A549 treated with GW870086 at 1 μM for 4 hours (cell line): ENCODE measurements at places on chromosomes 4 and X. TPM values are rescaled to one million over a fixed set of nuclear protein-coding genes. Genes with fewer than 3 reads are reported as not detected.

Gene IL1RAPL1
- not detected in 5 replicates for total RNA-seq

Gene NRK
- not detected in 5 replicates for total RNA-seq

Gene HAND2
- 0.39 to 0.72 TPM (median 0.61 TPM) in 5 replicates for total RNA-seq

Gene FAM53A
- total RNA-seq: 0.87 to 1.5 TPM (median 1.1 TPM) in 5 replicates

Gene ZMAT1
- 0.05 TPM in 3 of 5 replicates, not detected in the others for total RNA-seq

Gene NR3C2
- total RNA-seq: 0.02 TPM in 1 of 5 replicates, not detected in the others

Gene ALB
- 0.19 to 2.7 TPM in 2 of 5 replicates, not detected in the others for total RNA-seq

Gene ARHGEF9
- total RNA-seq: 4.3 to 6.9 TPM (median 5.1 TPM) in 5 replicates

Gene PRRG3
- total RNA-seq: not detected in 5 replicates

Gene ERAS
- total RNA-seq: 0.20 TPM in 1 of 5 replicates, not detected in the others

Gene SYN1
- 0.08 to 0.36 TPM (median 0.19 TPM) in 5 replicates for total RNA-seq

Gene CTAG1B
- not detected in 5 replicates for total RNA-seq

Gene AFF1
- total RNA-seq: 7.4 to 12.2 TPM (median 11.5 TPM) in 5 replicates

Gene GLOD5
- not detected in 5 replicates for total RNA-seq

Gene TSPYL2
- 10.2 to 14.1 TPM (median 12.7 TPM) in 5 replicates for total RNA-seq

Gene DCX
- not detected in 5 replicates for total RNA-seq

Gene TENM3
- 0.70 to 2.2 TPM (median 1.9 TPM) in 5 replicates for total RNA-seq

Gene TMEM154
- total RNA-seq: 0.02 to 0.13 TPM (median 0.05 TPM) in 4 of 5 replicates, not detected in the other

Gene DCAF8L2
- not detected in 5 replicates for total RNA-seq

Gene PAGE2
- total RNA-seq: not detected in 5 replicates

Gene TRMT10A
- 2.9 to 4.5 TPM (median 3.5 TPM) in 5 replicates for total RNA-seq

Gene SNX25
- 6.1 to 7.6 TPM (median 7.5 TPM) in 5 replicates for total RNA-seq

Gene TREX2
- total RNA-seq: 1.1 to 1.7 TPM (median 1.2 TPM) in 5 replicates

Gene DKK2
- total RNA-seq: not detected in 5 replicates

Gene TLR7
- not detected in 5 replicates for total RNA-seq

Gene NFXL1
- total RNA-seq: 5.4 to 7.7 TPM (median 6.3 TPM) in 5 replicates

Gene C4orf50
- total RNA-seq: not detected in 5 replicates

Gene TGIF2LX
- not detected in 5 replicates for total RNA-seq

Gene SULT1B1
- total RNA-seq: 0.02 TPM in 2 of 5 replicates, not detected in the others

Gene MAGEB2
- not detected in 5 replicates for total RNA-seq

Gene EGF
- 0.15 to 0.75 TPM (median 0.43 TPM) in 5 replicates for total RNA-seq

Gene ABCG2
- total RNA-seq: 18.2 to 21.9 TPM (median 18.7 TPM) in 5 replicates

Gene PAK3
- total RNA-seq: 0.14 TPM in 1 of 5 replicates, not detected in the others

Gene DMP1
- 0.05 TPM in 1 of 5 replicates, not detected in the others for total RNA-seq

Gene C4orf51
- total RNA-seq: not detected in 5 replicates

Gene SMIM10L2A
- 0.10 to 0.21 TPM (median 0.15 TPM) in 5 replicates for total RNA-seq

Gene TMEM31
- not detected in 5 replicates for total RNA-seq

Gene TCEAL2
- total RNA-seq: not detected in 5 replicates

Gene GLRB
- total RNA-seq: 0.66 to 0.85 TPM (median 0.74 TPM) in 5 replicates

Gene PABPC5
- 0.08 TPM in 1 of 5 replicates, not detected in the others for total RNA-seq

Gene SSX1
- total RNA-seq: not detected in 5 replicates
